ENCODE measurements at places on chromosomes 7 and 10.

GRCh38 chr7:3356173-3356572, 55.1 kb downstream of the SDK1 start:
- DNase-seq = no peak

- DNase-seq = no peak
Observed at GRCh38 chr7:85392326-85392725, 205.5 kb upstream of the SEMA3D start.

DNA sequence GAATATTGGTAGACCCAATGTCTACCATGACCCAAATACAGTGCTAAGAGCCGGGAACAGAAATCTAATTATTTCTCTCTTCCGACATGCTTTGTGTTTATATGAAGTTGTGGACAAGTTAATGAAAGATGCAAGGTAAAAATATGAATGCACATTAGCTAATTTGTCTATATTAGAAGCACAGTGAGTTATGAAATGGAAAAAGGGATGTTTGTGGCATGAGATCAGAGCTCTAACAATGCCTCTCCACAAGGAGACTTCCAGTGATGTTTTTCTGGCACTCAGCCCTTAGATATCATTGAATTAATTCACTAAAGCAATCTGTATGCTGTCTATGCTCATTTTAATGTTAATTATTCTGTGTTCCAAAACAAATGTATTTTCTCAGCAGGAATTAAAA, 897.2 kb downstream of the CNTNAP2 start:
- DNase-seq = no peak

DNA sequence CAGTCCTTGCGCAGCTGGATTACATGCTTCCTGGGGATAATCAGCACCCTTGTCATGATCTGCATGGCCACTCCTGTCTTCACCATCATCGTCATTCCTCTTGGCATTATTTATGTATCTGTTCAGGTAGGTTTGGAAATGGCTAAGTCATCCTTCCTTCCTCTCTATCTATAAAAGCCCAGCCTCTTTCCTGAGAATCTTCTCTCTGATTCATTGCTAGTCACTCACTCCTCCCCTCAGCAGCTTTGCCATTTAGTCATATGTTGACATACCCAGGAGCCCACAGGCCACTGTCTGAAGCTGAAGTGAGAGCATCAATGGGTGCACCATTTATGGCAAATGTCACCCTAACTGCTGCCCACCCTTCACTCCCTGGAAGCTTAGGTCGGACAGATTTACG, 52.0 kb downstream of the ABCC2 start:
- peak; percentile 21 for DNase-seq

- DNase-seq = peak; percentile 6
Observed at GRCh38 chr7:114047889-114048288, 129.1 kb upstream of the PPP1R3A start.

GRCh38 chr7:34061149-34061548, 155.8 kb downstream of the BMPER start:
- no peak for DNase-seq

All from activated CD4-positive, alpha-beta T cell treated with anti-CD3 and anti-CD28 coated beads, Interleukin-2, Interleukin-6, amounts not matched to agents 100 ng/mL and 50 ng/mL, durations not matched to agents 16 hours and 8 hours (primary cell).